ENCODE measurements at places on chromosomes 6 and 20.

DNA sequence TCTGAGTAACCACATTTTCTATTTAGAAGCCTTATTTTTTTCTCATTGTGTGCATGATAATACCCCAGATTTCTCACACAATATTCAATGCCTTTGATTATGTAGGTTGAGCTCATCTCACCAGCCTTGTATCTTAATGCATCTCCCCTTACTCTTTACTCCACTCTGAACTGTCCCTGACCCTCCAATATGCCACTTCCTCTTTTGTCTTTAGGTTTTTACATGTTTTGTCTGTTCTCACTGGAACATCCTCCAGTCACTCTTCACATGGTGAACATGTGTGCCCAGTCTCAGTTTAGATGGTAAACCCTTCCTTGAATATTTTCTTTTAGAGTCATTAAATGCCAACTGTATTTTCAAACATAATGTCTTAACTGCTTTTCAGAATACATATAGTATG is 392.9 kb upstream of the IMPG1 start:
- DNase-seq = no peak

DNA sequence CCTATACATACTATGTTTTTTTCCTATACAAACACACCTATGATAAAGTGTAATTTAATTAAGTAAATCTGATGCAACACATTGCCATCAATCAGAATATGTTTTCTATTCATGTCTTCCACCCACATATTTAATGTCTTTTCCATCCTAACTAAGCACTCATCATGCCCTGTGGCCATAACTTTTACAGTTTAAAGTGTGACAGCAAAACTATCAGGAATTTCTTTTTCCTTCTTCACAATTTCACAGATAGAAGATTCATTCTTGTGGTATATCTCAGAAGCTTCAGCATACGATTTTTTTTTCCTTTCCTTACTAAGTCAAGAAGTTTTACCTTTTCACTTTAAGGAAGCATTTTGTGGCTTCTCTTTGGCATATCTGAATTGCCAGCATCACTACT is 7.0 kb upstream of the BEND6 start:
- no peak for DNase-seq

- no peak for DNase-seq
Observed at GRCh38 chr6:116424001-116424400, 37.2 kb upstream of the CALHM6 start.

DNA sequence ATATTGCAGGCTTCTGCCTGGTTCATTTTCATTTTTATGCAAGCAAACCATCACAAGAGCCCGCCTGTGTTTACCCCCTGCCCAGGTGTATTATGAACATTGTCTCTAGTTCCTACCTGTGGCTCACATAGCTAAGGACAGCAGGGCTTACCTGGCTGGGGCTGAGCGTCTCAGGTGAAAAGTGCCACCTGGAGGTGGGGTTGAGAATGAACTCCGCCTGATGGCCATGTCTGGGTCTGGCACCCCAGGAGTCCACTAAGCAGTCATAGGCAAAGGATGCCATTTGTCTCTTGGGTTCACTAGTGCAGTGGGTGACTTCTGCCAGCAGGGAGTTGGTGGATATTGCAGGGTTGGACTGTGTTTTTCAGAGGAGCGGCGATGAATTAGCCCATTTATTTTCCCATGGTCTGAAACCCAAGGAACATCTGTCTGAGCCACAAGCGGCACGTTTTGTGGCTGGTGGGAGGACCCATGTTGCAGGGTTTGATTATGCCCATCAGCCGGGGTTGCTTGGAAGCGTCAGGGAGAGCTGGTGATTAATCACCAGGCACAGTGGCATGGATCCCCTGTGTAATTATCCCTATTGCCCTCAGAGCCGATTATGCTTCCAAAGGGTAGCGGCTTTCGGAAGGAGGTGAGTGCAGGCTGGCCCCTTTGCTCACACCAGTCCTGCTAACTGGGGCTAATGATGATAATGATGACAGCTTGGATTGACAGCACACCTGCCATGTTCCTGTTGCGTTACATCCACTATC is 92.1 kb downstream of the CDH26 start:
- no peak for DNase-seq

DNA sequence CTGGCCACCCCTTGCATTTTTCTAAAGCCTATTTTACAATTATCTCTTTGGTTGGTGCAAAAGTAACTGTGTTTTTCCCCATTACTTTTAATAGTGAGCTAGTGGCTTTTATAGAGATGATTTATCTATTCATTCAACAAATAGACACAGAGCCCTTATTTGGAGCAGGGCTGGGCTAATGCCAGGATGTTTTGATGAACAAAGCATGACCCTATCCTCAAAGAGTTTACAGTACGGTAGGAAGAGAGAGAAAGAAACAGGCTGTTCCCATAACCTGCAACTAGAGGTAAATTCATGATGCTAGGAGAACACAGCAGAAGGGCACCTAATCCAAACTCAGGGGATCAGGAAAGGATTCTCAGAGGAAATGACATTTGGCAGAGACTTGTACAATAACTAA is 37.3 kb upstream of the UST start:
- no peak for DNase-seq

GRCh38 chr20:63854069-63854765 is 7.1 kb upstream of the ABHD16B start:
- peak; percentile 32 for DNase-seq

- no peak for DNase-seq
Observed at GRCh38 chr6:54248319-54248718, 59.9 kb upstream of the TINAG start.

GRCh38 chr6:134123666-134124208 is 71.3 kb upstream of the SLC2A12 start:
- peak; percentile 63 for DNase-seq

GRCh38 chr6:92708945-92709344 is 710.4 kb downstream of the EPHA7 start:
- no peak for DNase-seq

- peak; percentile 40 for DNase-seq
Observed at GRCh38 chr6:52417675-52418111, 2.4 kb upstream of the EFHC1 start.

DNA sequence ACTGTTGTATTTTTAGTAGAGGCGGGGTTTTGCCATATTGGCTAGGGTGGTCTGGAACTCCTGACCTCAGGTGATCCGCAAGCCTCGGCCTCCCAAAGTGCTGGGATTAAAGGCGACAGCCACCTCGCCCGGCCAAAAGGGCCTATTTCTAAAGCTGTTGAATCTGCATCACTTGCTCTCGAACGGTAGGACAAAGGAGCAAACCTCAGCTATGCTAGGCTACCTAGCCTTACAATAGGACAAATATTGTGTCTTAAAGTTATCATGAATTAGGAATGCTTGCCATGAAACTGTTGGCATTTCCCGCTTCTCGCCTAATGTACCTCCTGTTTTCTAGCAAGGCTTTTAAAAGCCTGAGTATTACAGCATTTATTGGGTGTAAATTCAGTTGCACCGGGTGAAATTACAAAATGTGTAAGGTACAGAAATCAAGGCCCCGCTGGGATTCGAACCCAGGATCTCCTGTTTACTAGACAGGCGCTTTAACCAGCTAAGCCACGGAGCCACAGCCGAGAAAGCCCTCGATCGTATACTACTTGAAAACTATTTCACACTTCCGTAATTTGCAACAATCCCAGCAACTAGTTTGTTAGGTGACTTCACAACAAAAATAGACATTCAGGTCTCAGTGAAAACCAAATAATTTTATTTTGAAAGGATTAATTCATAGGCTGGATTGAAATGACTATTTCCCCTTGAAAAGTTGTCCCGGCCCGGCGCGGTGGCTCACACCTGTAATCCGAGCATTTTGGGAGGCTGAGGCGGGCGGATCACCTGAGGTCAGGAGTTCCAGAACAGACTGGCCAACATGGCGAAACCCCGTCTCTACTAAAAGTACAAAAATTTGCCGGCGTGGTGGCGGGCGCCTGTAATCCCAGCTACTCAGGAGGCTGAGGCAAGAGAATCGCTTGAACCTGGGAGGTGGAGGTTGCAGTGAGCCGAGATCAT is 211.6 kb upstream of the ZNF184 start:
- DNase-seq = no peak

DNA sequence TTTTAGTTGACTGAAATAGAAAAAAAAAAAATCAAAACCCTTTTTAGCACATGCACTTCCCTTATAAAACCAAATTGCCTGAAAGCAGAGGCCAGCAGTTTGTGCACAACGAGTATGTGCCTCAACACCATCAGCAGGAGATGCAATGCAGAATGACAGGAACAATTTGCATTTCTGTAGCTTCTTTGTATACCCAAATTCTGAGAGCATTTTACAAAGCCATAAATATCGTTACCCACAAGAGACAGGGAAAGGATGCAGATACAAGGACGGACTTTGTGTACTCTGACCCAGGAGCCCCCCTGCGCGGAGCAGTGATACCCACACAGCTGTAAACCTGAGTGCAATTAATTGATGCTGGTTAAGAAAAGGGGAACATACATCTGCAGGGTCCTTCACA is 285.6 kb downstream of the PRKN start:
- no peak for DNase-seq

- no peak for DNase-seq
Observed at GRCh38 chr6:12457094-12457493, 166.9 kb downstream of the EDN1 start.

DNA sequence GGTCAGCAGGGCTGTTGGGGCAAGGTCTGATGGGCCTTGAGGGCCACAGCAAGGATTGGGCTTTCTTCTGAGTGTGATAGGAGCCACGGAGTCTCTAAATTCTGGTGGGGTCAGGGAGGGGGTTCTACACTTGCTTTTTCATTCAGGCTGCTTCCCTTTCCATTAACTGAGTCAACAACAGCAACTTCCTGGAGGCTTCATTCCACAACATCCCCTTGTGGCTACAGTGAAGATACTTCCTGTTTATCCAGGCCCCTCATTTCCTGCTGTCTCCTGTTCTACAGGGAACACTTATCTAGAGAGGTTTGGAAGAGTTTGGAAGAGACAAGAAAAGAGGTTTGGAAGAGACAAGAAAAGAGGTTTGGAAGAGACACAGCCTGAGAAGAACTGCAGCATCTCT is 144.8 kb upstream of the ENPP5 start:
- DNase-seq = no peak

GRCh38 chr6:129647044-129647443 is 62.9 kb downstream of the ARHGAP18 start:
- no peak for DNase-seq

- DNase-seq = no peak
Observed at GRCh38 chr6:82017288-82017687, 230.3 kb downstream of the IBTK start.

DNA sequence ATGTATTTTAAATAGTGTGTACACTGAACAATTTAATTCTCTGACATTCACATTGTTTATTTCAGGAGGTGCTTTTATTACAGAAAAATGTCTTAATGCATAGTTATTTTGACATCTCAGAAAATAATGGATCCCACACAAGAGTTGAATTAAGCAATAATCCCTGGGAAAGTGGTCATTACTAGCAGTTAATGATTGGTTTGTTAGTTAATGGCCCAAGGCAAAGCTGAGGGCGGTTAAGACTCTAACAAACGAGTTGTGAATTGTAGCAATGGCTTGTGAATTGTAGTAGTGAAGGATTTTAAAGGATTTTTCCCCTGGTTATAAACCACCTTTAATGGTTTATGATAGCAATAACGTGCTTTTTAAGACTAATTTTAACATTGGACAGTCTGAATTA is 1316.0 kb upstream of the GJE1 start:
- no peak for DNase-seq

GRCh38 chr6:25309886-25310285 is 30.7 kb downstream of the CARMIL1 start:
- DNase-seq = no peak

DNA sequence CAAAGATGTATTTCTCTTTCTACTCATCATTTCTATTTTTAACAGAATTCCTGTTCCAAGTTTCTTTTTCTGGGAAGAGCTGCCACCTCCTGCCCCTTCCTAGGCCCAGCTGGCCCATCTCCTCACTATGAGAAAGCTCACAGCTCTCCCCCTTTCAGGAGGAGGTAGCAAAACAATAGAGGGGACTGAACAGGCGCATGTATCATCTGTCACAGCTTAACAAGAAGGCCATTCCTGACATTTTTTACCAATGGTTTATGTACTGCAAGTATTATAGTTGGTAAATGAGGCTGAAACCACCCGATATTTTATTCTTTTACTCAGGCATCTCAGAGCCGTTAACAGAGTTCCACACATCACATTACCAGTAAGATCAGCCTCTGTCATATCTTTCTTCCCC is 103.7 kb upstream of the MTHFD1L start:
- no peak for DNase-seq

- DNase-seq = peak; percentile 97
Observed at GRCh38 chr20:46568570-46569129, 18.2 kb upstream of the OCSTAMP start.

GRCh38 chr20:11687546-11688292 is 230.0 kb upstream of the BTBD3 start:
- no peak for DNase-seq

DNA sequence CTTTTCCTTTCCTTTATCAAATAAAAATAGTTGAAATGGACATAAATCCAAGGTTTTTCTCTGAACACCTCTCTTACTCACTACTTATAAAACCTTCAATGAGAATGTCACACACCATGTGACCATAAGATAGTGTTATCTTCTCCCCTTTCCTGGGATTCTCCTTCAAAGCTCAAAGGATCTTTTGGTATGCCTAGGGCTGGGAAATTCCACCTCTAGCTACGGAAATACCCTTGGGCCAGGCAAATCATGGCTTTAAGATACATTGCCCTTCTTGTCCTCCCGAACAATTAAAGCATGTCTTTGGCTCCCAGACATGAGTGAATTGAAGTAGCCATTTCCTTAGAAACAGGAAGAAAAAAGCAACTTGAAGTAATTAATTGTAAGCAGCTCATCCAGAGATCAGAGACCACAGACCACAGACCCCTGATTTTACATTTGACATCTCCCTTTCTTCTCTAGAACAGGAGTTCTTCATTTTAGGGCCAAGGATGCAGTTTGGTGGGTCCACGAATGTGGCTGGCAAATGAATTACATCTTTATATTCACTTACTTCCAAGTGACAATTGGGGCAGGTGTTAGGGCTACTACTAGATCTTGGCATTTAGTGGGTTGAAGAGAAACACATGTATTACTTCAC is 4.1 kb downstream of the PLCB4 start:
- no peak for DNase-seq

- no peak for DNase-seq
Observed at GRCh38 chr20:50277064-50277415, 86.4 kb downstream of the CEBPB start.

GRCh38 chr20:60921022-60921622 is 330.9 kb upstream of the CDH4 start:
- DNase-seq = no peak

DNA sequence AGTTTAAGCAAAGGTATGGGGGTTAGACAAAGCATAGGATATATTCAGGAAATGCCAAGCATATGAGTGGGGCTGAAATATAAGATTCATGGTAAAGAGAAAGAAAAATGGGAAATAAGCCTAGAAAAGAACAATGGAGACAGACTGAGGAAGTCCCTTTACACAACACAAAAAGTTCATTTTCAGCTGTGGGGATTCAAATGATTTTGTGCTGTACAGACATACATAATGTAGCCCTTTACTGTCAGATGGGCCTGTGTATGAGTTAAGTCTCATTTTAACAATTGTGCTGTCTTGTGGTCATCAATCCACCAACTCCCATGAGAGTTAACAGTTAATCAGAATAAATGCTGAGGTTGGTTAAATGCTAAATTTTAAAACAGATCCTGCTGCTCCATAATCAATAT is 37.2 kb downstream of the REV3L start:
- DNase-seq = peak; percentile 74

GRCh38 chr20:59382157-59382725 is 81.8 kb downstream of the EDN3 start:
- DNase-seq = no peak

Data from pons (tissue), 1 donor.